Stimulated activated CD4-positive, alpha-beta T cell treated with anti-CD3 and anti-CD28 coated beads, Interleukin-1b, Interleukin-23, amount 100 ng/mL, for 1 hour (primary cell): ENCODE measurements at places on chromosomes 11 and 22.
A peak's percentile ranks its signal among the peaks of the same experiment; 100 is the strongest.

DNA sequence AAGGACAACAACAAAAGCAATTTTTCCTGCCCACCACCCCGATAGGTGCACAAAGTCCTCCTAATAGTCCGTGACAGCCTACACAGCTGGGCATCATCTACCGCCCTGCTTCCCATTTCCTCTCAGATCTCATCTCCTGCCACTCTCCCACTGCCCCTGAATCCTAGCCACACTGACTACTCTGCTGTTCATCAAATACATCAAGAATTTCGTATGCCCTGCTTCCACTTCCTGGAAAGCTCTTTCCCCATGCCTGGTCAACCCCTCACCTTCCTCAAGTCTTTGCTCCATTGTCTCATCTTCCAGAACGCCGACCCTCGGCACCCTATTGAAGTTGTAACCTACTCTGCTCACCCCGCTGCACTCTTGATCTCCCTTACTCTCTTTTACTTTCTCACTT, 320.1 kb downstream of the OPCML start:
- DNase-seq, result no peak

GRCh38 chr11:106087815-106088435, 10.5 kb downstream of the AASDHPPT start:
- DNase-seq, result no peak

DNA sequence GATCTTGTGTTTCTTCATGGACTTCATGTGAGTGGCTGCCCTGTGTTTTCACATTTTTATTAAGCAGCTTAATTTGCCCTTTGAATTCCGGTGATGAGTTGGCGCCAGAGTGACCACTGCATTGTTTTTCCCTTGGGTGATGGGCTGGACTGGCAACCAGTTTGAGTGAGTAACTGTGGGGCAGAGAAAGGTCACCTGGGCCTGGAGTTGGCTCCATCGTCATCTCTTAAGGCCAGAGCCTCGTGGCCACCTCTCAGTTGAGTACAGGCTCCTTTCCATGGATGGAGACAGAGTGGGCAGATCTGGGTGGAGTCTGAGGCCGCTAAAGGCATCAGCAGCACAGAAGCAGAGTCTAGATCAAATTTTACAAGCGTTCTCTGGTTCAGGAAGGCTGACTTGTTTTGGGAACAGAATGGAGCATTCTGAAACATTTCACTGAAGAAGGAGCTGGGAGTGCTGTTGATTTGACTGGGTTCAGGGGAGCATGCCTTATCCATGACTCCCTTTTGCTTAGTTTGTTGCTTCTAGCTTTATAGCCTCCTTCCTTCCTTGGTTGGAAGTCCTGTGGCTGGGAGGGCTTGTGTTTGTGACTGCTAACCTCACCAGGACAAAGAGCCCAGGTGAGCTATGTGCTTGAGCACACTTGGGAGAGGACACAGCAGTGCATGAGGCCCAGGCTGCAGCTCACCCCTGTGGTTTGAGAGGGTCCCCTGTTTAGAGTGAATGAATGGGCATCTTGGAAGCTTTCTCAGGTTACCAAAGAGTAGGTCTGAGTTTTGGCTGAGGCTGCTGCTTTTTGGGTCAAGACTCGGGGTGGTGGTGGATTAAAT, 7.8 kb downstream of the BCR start:
- no peak for DNase-seq

- no peak for DNase-seq
These were observed 320 bp upstream of the PHLDA2 start for GRCh38 chr11:2929531-2929949.

- no peak for DNase-seq
These were observed 44.8 kb upstream of the ISX start for GRCh38 chr22:35021161-35021560.

- DNase-seq, result no peak
These were observed 42.2 kb upstream of the PTH start for GRCh38 chr11:13538044-13538443.

DNA sequence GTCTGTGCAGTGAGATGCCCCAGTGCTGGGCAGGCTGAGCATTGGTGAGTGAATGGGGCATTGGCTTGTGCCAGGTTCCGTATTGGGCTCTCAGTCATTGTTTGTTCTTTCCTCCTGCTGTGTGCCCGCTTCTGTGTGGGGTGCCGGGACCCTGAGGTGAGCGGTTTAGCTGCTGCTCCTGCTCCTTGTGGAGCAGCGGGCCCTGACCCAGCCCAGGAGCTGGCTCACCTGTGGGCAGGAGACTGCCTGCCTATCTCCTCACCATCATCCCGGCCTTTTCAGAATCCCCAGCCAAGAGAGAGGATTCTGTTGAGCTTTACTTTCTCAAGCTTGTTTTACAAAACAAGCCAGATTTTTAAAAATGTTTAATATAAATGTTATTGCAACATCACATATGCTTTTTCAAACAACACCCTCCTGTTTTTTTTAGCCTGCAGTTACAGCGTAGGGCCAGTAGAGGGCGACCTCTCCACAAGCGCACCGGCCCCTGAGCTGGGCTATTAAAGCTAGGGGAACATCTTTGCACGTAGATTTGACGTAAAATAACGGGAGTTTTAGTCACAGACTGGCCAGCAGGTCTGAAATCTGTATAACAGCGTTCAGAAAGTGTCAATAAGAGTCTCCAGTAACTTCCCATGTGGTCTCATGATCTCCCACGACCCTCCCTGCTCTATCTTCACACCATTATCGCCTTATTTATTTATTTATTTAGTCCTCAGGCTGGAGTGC, 25.1 kb upstream of the RELT start:
- peak; percentile 24 for DNase-seq

- no peak for DNase-seq
These were observed 349.8 kb upstream of the B3GAT1 start for GRCh38 chr11:134761926-134762247.

DNA sequence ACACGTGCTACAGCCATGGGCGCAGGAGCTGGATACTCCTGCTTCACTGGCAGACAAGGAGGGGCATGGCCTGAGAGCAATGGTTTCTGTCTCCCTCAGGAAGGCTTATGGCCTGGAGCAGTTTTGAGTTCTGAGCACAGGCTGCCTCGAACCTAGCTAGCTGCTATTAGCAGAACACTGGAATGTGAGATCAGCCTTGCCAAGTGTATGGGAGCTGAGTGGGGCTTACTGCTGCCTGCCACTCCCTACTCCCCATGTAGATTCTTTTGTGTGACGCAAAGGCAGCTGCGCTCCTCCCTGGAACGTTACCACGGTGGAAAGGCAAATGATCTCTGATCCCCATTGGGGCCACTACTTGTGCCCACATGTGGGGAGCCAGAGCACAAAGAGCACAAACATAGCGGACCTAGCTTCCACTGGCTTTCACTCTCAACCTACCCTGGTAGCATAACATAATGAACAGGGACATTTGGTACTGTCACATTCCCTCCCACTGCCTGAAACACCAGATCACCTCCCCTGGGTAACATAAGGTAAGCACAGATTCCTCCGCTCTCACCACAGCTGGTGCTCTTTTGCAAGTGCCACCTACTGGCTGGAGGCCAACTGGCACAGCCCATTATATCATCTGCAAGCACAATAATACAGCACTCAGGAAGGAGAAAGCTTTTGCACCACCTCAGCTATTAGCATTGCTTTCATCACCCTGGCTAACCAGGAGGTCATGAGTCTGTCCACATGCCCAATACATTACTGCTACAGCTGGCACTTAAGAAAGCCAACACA, 84.6 kb upstream of the GUCY1A2 start:
- DNase-seq, result no peak

DNA sequence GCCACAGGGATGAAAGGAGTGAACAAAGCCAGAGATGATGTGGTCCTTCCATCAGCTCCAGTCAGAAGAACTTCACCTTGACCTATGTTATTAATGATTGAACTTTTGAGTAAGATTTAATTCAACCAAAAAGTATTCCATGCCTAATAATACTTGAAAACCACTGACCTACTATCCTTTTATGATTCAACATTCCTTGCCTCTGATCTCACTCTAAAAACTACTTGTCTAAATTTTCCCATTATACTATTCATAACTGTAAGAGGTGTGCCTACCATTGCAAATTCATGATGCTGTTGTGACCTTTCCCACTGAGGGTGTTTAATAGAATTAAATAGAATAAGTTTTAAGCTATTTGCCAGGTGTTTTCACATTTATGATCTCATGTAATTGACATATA, 164.7 kb upstream of the GUCY1A2 start:
- DNase-seq, result no peak

DNA sequence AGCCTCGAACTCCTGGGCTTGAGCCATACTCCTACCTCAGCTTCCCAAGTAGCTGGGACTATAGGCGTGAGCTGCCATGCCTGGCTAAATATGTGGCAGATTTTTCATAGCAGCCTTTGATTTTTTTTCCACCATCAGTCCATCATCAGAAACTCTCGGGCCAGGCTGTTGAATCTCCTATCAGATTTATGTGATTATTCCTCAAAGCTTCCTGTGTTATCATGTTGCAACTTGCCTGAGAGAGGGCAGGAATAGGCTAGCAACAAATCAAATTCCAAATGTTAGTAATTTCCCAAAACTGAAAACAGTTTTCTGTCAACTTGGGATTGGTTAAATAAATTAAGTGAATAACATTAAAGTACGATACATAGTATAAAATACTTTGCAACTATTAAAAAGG, 3.4 kb downstream of the LRRC51 start:
- no peak for DNase-seq

DNA sequence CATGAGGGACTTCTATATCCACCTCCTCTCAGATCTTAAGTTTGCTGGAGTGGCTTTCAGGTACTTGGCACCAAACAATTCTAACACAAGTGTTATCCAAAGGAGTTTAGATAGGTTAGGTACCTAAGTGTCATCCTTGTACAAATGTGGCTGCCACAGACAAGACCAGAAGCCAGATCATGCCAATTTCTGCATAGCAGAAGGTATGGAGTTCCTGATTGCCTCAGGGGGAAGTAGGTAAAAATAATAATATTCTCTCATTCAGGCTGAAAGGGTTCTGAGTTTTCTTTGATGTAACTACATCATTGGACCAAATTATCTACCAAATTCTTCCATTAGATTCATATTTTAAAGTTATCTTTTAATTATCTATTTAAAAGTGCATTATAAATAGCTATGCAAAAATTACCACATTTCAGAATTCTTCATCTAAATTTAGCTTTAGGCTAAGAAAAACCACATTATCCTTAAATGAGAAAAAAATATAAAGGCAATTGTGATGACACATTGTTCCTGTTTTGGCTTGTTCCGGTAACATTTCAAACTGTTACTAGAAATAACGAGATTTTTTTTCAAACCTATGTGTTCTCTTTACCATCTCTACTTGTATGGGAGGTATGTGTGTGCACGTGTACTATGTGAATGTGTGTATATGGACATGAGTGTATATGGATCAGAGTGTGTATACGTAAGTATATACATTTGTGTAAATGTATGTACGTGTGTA, 66.2 kb upstream of the POU2AF2 start:
- DNase-seq, result no peak

GRCh38 chr11:131219646-131220045, 150.8 kb upstream of the NTM start:
- no peak for DNase-seq

DNA sequence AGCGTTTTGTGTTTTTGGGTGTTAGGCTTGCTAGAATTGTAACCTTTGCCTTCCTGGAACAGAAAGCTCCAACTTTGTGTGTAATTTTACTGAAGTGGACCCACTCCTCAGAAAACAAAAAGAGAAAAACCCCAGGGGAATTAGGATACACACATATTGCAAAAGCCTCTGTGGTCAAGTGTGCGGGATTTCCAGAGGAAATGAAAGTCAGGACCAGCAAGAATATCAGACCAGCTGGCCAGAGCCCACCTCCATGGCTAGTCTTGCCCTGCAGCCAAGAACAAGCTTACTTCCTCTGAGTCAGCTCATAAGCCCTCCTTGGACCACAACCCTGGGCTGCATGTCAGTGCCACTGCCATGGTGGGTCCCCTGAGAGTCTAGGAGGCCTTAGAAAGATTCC, 37.0 kb upstream of the FTH1 start:
- DNase-seq, result no peak

DNA sequence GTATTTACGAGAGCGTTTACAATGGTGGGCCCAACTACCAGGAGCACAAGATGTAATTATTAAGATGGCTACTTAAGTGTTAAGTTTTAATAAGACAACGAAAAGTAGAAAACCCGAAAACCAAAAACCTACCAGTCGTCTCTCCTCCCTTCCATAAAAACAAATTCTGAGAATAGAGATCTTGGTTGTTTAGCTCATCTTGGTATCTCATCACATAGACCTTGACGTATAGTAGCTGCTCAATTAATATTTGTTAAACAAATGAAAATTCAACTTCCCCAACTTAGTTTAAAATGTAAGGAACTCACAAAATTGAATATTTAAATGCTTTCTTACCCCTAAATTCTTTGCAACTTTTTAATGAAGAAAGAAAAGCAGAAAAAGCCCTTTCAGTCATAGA, 669 bp downstream of the KDM4D start:
- DNase-seq, result no peak

DNA sequence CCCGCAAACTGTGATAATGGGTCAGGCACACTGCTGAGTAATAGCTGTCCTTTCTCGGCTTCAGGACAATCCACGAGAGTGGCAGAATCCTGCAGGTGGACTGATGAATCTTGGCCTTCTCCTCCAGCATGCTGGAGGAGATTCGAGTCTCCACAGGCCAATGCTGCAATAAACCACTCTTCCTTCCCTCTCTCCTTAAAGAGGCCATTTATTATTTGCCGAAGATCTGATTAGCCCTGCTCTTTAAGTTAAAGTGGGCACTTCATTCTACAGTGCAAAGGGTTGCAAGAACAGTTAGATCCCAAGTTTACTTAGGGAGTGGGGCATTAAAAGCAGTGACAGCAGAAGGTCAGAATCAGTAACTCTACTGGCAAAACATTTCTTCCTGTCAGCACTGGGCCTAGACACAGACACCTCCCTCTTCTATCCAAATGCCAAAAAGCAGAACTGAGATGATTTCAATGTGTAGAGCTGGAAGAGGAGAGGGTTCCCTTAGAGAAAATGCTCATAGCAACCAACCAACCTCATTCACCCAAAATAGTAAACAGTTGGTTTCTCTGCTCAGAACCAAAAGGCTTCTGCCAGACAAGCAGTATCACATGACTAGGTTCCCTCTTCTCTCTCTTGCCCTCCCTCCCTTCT, 121.7 kb downstream of the SGSM3 start:
- DNase-seq, result no peak

GRCh38 chr22:27419473-27419872, 382.1 kb downstream of the MN1 start:
- no peak for DNase-seq

DNA sequence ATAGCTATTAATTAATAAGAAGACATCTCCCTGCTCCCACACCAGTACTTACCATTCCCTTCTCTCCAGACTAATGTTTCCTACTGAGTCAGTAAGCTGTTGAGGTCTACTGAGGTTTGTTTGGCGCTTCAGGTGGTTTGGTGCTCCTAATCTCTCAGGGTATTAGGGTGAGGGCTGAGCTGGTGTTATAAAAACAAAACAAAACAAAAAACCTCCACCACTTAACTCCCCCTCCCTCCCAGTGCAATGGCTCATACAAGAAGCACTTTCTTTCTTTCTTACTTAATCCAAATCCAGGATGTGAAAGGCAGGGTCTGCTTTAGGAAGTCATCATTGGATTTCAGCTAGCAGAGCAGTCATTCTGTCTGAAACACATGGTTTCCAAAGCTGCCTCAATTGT, 15.3 kb downstream of the CSTPP1 start:
- no peak for DNase-seq
